ENCODE measurements at places on chromosomes 2 and 18.

DNA sequence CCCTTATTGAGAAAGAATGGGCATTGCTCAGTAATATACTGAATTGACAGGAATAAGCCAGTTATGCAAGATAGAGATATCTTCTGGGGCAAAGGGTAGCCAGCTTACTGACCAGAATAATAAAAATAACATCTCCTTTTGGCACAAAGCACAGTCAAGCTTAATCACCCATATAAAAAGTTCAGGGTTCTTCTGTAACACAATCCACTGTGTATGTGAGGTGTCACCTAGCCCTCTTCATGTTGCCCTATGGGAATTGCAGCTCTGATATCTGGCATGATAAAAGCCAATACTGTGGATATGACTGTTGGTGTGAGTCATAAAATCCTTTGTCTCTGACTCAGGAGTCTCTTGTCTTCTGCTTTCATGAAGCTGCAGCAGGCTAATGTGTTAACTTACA lies 90.8 kb downstream of the DSEL start:
- no peak for DNase-seq

GRCh38 chr2:64533882-64534281 lies 9.8 kb downstream of the AFTPH start:
- DNase-seq, result no peak

DNA sequence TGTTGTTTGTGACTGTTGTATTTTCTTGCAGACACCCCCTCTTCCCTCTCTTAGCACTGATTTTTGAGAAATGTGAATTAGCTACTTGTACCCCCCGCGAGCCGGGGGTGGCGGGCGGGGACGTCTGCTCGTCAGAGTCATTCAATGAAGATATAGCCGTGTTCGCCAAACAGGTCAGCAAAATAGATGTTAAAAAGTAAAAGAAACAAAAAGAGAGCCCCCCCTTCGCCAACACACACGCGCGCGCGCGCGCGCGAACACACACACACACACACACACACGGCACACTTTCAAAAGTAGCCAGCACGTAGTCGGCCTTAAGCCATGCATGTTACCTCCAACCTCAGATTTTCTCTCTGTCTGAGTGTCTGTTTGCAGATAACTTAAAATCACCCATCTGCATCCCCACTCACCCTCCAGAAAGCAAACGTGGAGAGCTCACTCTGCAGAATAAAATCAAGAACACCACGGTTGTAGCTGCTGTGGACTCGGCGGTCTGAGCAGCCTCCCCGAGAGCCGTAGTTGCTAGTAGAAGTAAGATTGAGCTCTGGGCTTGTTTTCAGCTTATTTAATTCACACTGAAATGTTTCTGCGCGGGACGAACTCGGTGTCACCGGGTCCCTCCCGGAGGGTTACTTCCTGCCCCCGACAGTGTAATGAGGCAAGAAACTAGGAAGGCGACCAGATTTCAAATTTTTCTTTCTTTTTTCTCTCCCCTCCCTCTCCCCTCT lies 5.1 kb downstream of the MEIS1 start:
- no peak for DNase-seq

DNA sequence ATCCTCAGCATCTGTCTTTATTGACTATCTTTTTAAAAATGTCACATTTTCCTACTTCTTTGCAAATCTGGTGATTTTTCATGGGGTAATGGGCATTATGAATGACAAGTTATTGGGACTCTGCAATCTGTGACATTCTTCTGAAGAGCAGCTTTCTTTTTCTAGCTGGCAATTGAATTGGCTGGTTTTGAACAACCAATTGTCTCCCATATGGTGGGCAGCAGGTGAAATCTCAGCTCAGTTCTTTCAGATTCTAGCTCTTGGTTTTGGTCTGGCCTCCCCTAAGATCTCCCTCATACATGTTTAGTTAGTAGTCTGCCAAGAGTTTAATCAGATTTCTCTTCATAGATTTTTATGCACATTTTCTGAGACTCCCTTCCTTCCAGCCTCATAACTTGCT lies 107.9 kb upstream of the EPB41L3 start:
- DNase-seq, result no peak

DNA sequence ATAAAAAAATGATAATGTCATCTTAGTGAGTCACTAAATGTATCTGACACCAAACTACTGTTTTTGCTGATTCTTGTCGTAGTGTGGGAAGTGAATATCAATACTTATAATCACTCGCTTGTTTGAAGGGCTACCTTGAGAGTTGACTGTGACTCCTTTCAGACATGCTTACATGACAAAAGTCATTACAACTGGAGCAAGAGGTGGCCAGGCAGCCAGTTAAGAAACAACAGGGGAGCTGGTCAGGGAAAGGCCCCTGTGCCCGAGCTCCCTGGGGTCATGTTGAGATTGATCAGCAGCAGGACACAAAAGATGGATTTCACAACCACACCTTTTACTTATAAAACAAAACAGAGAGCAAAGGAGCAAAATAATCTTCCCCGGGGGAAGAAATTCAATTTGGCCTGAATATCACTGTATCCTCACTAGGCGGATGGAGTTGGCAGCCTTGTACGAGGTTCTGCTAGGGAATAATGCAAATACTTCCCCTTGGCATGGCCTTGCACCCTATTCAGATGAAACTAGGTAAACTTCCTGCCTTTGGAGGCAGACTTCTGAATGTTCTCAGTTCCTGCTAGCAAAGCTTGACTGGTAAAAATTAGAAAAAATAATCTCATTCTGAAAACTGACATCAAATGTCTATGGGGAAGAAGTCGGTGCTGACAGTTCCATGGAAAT lies 101.2 kb downstream of the DYNC1I2 start:
- no peak for DNase-seq

GRCh38 chr18:35076135-35076924 lies 35.1 kb downstream of the MAPRE2 start:
- no peak for DNase-seq

DNA sequence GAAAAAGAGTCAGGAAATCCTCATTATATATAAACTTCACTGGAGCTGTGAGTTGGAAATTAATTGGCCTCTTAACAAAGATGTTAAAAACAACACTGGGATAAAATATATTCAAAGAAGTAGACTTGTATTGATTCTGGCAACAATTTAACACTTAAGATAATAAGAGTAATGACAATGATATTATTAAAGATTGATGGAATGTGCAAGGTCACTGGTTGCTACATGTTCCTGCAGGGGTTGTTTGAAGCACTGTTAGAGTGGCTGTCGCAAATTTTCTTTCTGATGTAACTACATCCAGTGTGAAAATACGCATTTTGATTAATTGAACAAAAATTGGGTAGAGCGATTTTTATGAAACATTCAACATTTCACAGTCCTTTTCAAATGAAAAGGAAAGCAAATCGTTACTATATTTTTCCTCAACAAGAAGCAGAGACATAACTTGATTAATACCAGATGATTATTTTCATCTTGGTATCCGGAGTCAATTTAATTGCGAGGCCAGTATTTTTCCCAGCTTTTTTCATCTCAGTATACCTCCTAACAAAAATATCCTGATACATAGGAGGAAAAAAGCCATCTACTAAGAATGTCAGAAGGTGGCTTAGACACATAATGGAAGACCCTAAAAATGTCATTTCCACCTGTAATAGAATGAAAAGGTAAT lies 6.1 kb downstream of the PTGR3 start:
- DNase-seq, result no peak

DNA sequence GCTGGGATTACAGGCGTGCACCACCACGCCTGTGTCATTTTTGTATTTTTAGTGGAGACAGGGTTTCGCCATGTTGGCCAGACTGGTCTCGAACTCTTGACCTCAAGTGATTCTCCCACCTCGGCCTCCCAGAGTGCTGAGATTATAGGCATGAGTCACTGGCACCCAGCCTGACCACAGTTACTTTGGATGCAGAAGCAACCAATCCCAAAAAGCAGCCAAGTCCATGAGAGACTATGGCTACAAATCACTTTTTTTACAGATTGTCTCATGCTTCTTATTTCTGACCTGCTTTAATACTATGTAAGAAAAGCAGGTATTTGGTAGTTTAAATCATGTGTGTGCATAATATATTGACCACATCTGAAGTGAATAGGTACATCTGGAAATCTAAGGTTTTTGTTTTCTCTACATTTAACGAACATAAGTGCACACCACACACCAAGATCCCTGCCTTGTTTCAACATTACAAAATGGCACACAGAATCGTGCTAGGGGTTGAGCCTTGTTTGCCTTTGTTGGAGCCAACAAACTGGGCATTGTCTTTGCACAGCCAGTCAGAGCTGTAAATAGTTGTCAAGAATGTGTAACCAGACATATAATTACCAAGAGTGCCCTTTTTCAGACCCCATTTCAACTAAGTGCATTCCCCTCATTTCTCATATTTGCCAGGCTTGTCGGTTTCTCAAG lies 18.3 kb upstream of the MAP4K4 start:
- no peak for DNase-seq

GRCh38 chr2:195536906-195537305 lies 120.1 kb upstream of the SLC39A10 start:
- DNase-seq, result no peak
